ENCODE measurements at places on chromosomes 2 and 18.

DNA sequence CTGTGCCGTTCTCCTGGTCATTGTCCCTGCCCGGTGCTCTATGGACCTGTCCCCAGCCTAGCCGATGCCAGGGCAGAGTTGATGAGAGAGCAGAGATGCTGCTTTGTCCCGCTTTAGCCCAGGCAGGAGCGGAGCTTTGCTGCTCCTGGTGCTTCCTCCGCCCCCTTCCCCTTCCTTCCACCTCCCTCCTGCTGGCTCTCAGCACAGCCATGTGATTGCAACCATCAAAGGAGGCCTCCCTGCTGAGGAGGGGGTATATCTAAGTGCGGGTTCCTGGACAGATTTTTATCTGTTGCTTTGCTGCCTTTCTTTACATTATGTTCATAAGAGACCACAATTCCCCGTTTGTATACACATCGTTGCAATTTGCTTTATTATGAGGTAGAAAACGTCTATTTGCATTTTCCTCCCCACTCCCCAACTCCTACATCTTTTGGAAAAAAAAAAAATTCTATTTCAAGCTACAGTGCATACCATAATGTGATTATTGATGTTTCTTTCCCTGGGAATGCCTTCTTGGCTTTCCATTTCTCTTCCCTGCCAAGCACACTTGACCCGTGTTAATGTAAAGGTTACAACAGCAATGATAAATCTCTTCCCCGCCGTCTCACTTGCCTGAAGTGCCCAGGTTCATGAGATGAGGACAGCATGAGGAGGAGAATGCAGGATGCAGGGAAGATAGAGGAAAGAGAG is 25.4 kb downstream of the ALPK2 start:
- DNase-seq = no peak

GRCh38 chr2:162242586-162243280 is 512 bp downstream of the FAP start:
- DNase-seq = no peak

DNA sequence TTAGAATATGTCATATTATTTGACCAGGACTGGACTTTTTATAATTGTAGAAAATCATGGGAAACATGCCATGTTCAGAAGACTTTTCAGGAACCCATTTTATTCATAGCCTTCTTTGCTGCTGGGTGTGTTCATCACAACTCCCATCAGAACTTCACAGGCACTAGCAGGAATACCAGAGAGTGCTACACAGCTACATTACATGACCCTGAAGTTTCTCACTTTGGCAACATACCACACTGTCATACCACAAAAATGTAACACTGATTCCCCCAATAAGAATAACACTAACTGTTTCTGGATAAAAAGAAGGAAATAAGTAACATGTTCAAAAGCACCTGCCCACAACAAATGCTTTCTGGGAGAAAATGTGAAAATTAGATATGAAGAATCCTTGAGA is 405.4 kb downstream of the CDH2 start:
- DNase-seq = no peak

DNA sequence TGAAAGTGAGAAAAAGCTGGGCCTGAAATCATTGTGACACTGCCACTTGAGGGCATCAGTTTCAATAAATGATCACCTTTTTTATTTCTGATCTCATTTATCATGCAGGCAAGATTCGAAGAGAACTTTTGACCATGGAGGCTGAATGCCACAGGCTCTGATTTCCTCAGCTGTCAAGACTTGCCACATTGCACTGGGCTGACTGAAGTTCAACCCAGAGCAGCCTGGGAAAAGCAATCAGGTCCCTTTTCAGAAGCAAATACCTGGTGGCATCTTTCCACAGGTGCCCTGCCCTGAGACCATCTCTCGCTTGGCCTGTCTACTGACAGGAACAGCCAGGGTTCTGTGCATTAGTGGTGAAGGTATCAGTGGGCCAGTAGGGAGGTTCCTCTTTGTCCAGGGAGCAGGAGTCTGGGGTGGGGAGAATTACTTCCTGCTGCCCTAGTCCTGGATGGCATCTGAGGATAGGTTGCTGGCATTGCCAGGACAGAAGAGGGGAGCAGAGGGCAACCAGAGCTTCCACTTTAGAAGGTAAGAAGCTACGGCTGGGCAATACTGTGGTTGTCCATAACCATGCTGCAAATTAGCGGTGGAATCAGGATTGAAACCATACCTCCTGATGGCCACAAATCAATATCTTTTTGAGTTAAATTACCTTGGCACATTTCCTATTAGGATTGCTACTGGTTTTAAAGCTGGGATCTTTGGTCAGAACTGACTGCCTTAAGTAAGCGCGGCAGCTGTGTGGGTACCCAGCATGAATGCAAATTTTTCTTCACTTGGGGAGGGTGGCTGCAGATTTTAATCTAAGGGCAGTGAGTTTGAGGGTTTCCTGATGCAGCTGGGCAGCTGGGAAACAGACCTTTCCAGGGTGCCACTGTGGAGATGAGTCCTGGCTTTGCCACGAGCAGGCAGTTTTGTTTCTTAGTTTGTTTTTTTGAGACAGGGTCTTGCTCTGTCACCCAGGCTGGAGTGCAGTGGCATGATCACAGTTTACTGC is 394.5 kb downstream of the ALK start:
- no peak for DNase-seq

DNA sequence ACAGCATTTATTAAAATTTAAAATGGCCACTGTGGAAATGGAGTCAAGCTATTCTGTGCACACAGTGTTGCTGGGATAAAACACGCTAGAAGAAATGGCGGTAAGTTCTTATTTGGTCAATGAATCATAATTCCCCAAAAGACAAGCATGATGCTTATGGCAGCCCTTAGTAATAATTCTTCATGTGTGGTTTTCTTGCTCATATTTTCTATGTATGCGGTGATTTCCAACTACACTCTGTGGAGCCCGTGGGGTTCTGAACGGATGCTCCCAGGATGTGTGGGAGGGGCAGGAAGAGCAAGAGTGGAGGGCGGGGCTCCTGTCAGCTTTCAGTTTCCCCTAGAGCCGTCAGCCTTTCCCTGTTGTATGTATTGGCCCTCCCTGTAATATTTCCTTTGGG is 91.7 kb upstream of the RMDN2 start:
- DNase-seq = peak; percentile 15

DNA sequence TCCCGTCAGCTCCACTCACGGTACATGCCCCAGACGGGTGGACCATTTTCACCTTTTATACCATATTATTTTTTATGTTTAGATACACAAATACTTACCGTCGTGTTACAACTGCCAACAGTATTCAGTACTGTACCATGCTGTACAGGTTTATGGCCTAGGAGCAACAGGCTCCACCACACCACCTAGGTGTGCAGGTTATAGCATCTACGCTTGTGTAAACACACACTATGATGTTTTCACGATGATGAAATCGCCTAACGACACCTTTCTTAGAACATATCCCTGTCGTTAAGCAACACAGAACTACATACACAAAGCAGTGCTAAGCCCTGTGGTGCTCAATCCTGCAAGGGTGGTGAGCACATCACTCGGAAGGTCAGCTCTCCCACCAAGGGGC is 24.5 kb downstream of the NDUFA10 start:
- no peak for DNase-seq

DNA sequence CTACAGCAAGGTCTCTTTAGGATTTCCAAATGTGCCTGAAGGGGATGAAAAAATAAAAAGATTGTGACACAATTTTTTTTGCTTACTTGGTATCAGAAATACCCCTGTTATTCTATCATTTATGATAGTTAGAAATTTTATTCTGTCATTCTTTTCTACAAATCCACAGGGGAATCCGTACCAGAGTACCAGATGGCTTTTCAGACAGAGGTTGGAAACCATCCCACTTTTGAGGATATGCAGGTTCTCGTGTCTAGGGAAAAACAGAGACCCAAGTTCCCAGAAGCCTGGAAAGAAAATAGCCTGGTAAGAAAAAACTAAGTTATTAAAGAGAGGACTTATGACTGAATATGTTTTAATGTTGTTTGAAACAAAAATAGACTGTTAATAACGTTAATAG is 92.6 kb upstream of the FAM117B start:
- DNase-seq = no peak

GRCh38 chr2:160364364-160364763 is 129.2 kb downstream of the RBMS1 start:
- no peak for DNase-seq

- no peak for DNase-seq
These were observed 85.4 kb upstream of the CPO start for GRCh38 chr2:206853915-206854314.

- no peak for DNase-seq
These were observed 10.0 kb downstream of the FHOD3 start for GRCh38 chr18:36307513-36307912.

- DNase-seq = no peak
These were observed 300.9 kb downstream of the CYP26B1 start for GRCh38 chr2:71846669-71847291.
